Activated CD8-positive, alpha-beta T cell treated with anti-CD3 and anti-CD28 coated beads for 36 hours (primary cell): ENCODE measurements at places on chromosomes 12 and 14. TPM values are rescaled to one million over a fixed set of nuclear protein-coding genes. Genes with fewer than 3 reads are reported as not detected.
A peak's percentile ranks its signal among the peaks of the same experiment; 100 is the strongest.

DNA sequence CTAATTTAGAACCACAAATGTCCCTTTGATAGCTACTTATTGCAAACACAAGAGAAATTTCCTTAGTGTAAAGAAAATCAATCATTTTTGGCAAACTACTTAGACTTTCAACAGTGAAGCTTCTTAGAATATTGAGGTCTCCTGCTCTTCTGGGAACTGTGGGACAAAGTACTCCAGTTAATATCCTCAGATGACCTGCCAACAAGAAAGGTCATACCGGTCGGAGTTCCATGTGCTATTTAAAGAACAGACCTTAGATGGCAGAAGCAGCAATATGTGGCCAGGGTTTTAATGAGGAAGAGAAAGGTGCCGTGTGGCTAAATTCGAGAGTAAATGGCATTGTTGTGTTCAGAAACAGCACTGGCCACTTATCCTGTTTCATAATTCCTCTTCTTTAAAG lies 114.7 kb upstream of the AMIGO2 start:
- peaks cover 73% of the 10 kb centered on the region for H3K4me1 ChIP-seq
- no peak overlapping the region for H3K4me3 ChIP-seq
- peaks cover 17% of the 10 kb centered on the region for H3K36me3 ChIP-seq
- no peak for DNase-seq

GRCh38 chr12:128587918-128588317 lies 235.8 kb downstream of the SLC15A4 start:
- H3K4me1 ChIP-seq, result no peaks in the 10 kb centered on the region
- H3K4me3 ChIP-seq, result no peak overlapping the region
- H3K27ac ChIP-seq, result no peak overlapping the region
- H3K36me3 ChIP-seq, result no peaks in the 10 kb centered on the region

DNA sequence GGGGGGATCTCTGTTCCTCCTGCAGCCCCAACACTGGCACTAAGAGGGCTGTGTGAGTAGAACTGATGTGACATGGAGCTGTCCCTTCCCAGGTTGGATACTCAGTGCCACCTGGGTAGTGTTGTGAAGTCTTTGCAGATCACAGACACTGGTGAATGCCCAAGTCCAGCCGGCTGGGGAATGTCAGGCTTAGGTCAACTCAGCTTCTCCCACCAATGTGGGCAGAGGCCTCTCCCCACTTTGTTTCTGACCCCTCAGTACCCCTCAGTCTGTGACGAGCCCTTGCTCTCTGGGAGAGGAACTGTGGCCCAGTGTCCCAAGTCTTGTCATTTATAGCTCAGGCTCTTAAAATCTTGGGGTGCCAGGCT lies 11.3 kb downstream of the SLC25A29 start:
- H3K36me3 ChIP-seq, result no peaks in the 10 kb centered on the region
- peaks cover 7% of the 10 kb centered on the region for H3K4me1 ChIP-seq
- H3K27me3 ChIP-seq, result no peaks in the 10 kb centered on the region
- no peak overlapping the region for H3K27ac ChIP-seq
- no peak overlapping the region for H3K4me3 ChIP-seq

DNA sequence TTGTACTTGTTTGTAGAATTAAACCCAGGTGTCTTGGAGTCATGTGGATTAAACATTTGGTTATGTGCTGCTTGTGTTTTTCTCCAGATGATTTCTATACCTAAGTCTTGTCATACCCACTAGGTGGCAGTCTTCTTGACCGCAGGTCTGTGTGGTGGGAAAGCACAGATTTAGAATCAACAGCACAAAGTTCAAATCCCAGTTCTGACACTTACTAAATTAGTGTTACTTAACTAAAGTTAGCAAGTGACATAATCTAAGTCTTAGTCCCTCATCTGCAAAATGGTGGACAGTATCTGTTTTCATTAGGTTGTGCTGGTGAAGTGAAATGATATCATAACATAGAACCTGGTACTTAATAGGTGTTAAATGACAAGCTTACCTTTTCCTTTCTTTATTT lies 151.0 kb upstream of the ARHGAP5 start:
- H3K36me3 ChIP-seq, result no peaks in the 10 kb centered on the region
- H3K27ac ChIP-seq, result no peak overlapping the region
- DNase-seq, result peak; percentile 30
- H3K4me1 ChIP-seq, result no peaks in the 10 kb centered on the region
- no peaks in the 10 kb centered on the region for H3K27me3 ChIP-seq
- H3K4me3 ChIP-seq, result no peak overlapping the region

GRCh38 chr12:60148109-60148508 lies 552.3 kb downstream of the SLC16A7 start:
- H3K4me1 ChIP-seq, result no peaks in the 10 kb centered on the region
- DNase-seq, result no peak
- no peaks in the 10 kb centered on the region for H3K27me3 ChIP-seq
- H3K27ac ChIP-seq, result no peak overlapping the region
- no peak overlapping the region for H3K4me3 ChIP-seq

The PXMP2 gene
- 14.3 TPM for total RNA-seq

The TSPAN19 gene
- not detected for total RNA-seq
